ENCODE measurements at places on chromosomes 4 and X.

- no peak for DNase-seq
These were observed 2.8 kb upstream of the CRLF2 start for GRCh38 chrX:1215123-1215823.

GRCh38 chr4:2651546-2651945, 104.6 kb downstream of the TNIP2 start:
- DNase-seq = no peak

DNA sequence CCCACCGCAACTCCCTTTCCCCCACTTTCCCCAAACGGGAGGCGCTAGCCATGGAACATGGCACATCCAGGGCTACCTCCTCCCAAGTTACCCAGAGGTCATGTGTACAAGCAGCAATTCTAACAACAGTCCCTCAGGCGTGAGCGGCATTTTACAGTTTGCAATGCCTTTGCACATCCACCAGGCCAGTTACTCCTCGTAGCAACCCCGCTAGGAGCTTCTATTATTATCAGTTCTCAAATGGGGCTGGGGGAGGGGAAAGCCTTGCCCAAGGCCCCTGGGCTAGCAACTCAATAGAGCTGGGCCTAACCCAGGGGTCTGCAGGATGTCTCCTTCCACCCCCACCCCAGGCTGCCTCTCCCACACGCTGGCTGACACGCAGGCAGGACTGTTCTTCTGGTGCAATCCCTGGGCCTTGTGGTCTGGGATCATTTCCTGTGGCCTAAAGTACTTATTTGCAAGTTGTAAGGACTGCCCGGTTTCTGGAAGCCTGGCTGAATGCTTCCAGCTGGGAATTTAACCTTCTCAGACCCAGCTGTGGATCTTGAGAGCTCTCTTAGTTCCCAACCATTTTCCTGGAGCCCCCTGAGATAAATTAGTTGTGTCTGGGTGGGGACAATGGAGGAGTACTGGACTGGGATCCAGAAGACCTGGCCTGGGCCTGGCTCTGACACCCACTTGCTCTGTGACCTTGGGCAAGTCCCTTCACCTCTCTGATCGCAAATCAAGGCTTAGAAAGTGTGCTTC, 27.7 kb downstream of the PJA1 start:
- no peak for DNase-seq

GRCh38 chrX:119427024-119427794, 28.1 kb downstream of the SLC25A43 start:
- DNase-seq = no peak

DNA sequence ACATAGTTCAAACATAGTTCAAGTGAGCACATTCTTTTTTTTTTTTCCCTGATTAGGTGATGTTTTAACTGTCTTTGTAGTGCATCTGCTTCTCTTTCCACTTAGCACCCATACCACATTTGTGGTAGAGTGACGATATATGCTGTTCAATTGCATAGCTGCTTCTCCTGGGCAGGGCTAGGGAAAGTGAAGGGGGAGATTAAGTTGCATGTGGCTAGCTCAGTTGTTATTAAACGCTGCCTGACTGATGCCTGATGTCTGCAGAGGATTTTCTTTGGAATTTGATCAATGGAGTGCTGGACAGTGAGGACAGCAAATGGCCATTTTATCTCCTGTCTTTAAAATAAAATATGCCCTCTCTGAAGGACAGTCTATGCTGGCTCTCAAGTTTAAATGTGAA, 63.7 kb downstream of the ANK2 start:
- DNase-seq = no peak

DNA sequence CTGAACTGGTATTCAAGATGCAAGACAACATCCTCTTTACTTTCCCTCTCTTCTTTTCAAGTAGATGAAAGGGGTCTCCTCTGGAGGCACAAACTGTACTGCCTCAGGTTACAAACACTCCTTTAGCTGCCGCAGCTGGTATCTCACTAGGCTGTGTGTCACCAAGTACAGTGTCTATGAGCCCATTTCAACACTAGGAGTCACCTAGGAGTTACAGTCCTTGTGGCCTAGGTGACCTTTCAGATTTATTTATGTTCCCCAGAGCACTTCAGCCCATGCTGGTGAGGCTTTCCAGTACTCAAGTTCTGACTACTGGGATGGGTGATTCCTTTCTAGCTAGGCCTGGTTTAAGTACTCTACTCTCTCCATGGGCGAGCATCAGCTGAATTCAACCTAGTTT, 32.4 kb upstream of the TMLHE start:
- DNase-seq = no peak

GRCh38 chrX:3166670-3167455, 125.6 kb downstream of the ARSF start:
- DNase-seq = no peak

DNA sequence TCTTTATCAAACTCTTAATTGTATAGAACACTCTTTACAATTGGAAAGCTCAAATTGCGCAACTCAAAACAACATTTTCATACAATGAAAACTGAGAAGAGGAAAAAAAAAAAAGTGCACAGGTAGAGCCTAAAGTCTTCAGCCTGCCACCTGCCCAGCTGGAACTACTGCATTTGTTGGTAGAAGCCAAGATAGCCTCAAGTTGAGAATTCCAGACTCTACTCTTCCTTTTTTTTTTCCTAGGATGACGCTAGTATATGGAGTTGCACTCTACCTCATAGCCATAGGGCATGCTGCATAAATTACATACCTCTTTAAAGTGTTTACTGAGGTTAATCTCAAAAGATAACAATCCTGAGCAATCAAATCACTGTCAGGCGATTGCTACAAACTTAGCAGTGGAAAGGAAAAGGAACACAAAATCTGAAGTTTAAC, 13.6 kb downstream of the ABCG2 start:
- DNase-seq = no peak

DNA sequence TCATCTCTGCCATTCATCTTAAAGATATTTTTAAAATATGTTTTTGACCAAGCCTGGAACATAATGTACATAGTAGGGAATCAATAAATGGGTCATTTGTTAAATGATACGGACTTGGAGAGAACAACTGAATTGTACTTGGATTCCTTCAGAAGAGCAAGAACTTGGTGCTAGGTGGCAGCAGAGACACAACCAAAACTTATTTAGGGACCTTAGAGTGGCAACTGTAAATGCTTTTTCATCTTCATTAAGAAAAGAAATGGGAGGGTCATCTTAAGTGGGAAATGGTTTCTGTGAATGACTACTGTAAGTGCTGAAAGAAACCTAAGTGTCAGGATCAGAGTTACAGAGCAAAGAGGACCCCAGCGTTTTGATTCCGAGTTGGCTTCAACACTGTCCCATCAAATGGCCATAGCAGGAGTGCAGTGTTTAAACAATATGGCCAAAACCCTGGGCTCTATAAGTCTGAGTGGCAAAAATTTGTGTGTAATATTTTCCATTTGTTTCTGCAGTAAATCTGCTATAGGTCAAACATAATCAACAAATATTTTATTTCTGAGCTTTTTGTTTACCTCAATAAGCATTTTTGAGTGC, 213.6 kb downstream of the PALLD start:
- no peak for DNase-seq

GRCh38 chrX:133542476-133542875, 127.2 kb upstream of the GPC4 start:
- DNase-seq = no peak

DNA sequence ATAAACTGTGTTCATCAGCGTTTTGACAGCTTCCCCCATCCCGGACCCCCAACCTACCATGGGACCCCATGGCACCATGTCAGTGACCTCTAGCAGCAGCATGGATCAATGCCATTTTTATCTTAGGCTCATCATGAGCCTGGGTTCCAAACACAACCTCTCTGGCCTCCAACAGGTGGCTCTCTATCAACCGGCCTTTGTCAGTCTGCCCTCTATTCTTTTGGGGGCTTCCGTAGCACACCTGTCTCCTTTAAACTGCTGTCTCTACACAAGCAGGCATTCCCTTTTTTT, 721 bp upstream of the TMEM150C start:
- DNase-seq = no peak

DNA sequence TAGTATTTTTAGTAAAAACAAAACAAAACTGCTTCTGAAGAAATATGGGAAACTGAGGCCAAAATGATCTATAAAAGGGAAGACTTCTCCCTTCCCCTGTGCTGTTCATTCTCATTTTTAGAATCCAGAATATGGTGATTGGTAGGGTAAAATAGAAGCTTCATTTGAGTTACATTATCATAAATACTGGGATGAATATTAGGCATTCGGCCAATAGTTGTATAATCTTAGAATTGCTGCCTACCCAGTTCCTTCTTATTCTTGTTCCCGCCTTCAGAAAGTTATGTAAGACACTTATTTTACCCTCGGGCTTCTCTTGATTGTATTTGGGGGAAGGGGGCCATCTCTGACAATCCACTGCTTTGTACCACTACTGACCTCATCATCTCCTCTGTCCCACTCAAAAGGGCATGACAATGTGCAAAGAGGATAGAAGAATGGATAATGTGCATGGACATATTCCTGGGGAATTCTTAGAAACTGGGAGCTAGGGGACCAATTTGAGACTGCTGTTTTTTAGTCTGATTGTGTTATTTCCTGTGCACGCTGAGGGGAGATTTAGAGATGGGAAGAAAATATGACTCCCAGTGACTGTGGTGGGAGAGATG, 588 bp downstream of the ART3 start:
- DNase-seq = no peak

- no peak for DNase-seq
These were observed 16.4 kb downstream of the LSM6 start for GRCh38 chr4:146191766-146192458.

DNA sequence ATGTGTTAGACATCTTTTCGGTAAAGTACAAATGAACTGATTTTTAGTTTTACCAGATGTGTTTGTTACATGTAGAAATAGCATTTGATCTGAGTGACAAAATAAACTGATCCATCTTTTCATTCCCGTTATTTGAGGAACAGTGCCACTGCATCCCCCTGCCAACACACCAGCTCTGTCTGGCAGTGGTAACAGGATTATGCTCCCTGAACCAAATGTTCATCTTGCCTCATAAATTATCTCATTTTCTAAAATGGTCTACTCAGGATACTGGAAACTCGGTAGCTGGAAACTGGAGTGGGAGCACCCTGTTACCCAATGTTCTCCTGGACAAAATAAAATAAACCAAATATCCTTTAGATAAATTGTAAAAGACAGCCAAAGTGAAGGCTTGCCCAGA, 171.6 kb downstream of the FAT4 start:
- no peak for DNase-seq

- DNase-seq = no peak
These were observed 42.5 kb downstream of the LANCL3 start for GRCh38 chrX:37613933-37614332.

GRCh38 chr4:25760518-25761157, 102.2 kb downstream of the SEL1L3 start:
- no peak for DNase-seq

DNA sequence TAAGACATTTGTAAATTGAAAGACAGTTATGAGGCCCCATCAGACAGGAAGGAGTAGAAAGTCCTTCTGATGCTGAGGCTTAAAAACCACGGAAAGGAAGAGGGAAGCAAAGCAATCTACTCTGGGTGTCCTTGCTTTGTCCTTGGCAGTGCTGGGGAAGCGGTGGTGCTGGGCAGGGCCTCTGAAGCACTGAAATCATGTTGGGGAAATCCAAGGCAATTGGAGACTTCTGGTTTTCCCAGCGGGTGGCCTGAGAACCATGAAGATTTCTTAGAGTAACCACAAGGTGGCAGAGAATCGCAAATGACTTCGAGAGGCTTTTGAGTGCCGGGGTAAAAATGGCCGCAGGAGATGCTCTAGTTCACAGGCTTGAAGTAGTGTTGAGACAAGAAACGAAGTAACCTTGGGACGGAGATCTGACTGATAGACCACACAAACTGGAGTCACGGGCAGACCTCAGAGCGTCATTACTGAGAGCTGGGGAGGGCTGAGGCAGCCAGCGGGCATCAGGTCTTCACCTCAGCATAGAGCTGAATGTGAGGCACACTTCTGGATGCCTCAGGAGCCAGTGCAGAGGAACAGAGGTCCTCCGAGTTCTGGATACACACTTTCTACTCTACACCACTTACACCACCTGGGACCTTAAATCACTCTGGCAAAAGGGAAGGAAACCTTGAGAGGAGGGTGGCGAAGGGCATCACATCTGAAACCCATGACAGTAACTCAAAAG, 130.7 kb upstream of the GPRIN3 start:
- peak; percentile 59 for DNase-seq

DNA sequence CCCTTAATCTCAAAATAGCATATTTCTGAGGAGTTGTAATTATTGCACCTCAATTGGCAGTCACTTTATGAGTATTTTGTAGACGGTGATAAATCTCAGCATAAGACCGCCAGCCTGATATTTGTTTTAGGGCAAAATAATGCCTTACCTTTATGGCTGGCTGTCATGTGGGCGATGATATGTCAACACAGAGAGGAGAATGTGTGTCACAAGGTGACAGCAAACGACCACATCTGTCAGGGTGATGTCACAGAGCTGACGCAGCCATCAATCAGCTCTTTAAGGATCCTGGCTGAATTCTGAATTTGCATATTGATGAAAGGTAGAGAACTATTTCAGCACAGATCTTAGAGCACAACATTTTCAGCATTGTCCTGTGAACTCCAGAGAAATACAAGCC, 209.7 kb downstream of the CEP135 start:
- DNase-seq = no peak

DNA sequence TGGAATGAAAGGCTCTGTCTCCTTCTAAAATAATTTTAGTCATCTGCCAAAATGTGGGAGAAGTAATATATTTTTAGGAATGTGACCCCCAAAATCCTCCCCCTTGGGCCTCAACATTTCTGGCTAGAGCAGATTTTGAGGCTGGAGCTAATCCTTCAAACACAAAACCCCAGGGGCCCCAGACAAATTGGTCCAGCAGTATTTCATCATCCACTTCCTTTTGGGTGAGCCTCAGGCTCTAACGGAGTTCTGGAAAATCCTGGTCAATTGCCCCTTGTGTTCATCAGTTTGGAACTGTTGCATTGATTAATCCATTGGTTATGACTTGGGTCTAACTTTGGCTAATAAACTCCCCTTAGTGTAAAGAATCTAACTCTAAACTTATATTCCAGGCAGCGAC, 67.4 kb upstream of the PCDH19 start:
- no peak for DNase-seq

- no peak for DNase-seq
These were observed 51.4 kb upstream of the ZFP42 start for GRCh38 chr4:187944179-187944578.

DNA sequence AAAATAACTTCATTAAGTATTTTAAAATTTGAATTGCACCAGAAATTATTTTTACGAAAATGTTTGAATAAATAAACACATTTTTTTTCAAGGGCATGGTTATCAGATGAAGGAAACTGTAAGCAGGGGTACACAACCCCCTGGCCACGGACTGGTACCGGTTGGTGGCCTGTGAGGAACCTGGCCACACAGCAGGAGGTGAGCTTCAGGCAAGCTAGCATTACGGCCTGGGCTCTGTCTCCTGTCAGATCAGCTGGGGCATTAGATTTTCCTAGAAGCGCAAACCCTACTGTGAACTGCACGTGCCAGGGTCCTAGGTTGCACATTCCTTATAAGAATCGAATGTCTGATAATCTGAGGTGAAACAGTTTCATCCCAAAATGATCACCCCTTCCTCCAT, 1499.7 kb upstream of the AGA start:
- no peak for DNase-seq

- DNase-seq = peak; percentile 65
These were observed 5.4 kb upstream of the CCDC120 start for GRCh38 chrX:49053223-49054072.

Measured in CD4-positive, alpha-beta T cell treated with Interleukin-15 for 4 hours (primary cell).